ENCODE measurements at places on chromosomes 6 and 20.

GRCh38 chr6:29834564-29835436, 7.2 kb downstream of the HLA-G start:
- no peak for DNase-seq

DNA sequence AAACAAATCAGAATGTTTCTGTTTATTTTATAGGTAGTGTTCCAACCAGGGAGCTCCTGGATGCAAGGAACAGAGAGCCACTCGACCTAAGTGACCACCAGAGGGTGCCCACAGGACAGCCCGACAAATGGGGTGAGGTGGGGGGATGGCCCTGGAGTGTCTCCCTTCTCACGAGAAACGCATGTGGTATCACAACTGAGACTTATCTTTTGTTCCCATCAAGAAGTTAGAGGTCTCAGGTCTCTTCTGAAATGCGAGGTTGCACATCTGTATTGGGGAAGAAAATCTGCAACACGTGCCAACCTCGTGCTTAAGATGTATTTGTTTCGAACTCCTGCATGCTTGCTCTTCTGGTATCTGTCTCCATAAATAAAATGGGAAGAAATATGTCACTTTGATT, 104.0 kb downstream of the ISM1 start:
- no peak for DNase-seq

DNA sequence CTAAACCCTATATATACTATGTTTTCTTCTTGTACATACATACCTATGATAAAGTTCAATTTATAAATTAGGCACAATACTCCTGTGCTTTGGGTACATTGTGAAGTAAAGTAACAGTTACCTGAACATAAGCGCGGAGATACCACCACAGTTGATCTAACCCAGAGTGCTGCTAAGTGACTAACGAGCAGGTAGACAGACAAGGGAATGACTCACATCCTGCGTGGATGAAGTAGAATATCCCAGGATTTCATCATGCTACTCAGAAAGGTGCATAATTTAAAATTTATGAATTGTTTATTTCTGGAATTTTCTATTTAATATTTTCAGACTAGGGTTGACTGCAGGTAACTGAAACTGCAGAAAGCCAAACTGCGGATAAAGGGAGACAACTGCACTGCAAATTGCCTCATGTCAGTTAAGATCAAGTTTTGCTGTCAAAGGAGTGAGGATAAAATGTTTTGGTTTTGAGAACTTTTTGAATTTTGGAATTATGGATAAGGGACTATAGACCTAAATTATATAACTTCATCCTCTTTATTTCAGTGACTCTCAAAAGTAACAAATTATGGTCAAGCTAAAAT, 14.4 kb downstream of the MKKS start:
- no peak for DNase-seq

- DNase-seq, result no peak
Observed at GRCh38 chr6:54267798-54268197, 40.4 kb upstream of the TINAG start.

- DNase-seq, result no peak
Observed at GRCh38 chr6:126429866-126430265, 90.0 kb downstream of the CENPW start.

GRCh38 chr20:3235666-3236324, 3.2 kb downstream of the SLC4A11 start:
- no peak for DNase-seq

GRCh38 chr6:150813319-150813992, 52.0 kb upstream of the MTHFD1L start:
- no peak for DNase-seq

DNA sequence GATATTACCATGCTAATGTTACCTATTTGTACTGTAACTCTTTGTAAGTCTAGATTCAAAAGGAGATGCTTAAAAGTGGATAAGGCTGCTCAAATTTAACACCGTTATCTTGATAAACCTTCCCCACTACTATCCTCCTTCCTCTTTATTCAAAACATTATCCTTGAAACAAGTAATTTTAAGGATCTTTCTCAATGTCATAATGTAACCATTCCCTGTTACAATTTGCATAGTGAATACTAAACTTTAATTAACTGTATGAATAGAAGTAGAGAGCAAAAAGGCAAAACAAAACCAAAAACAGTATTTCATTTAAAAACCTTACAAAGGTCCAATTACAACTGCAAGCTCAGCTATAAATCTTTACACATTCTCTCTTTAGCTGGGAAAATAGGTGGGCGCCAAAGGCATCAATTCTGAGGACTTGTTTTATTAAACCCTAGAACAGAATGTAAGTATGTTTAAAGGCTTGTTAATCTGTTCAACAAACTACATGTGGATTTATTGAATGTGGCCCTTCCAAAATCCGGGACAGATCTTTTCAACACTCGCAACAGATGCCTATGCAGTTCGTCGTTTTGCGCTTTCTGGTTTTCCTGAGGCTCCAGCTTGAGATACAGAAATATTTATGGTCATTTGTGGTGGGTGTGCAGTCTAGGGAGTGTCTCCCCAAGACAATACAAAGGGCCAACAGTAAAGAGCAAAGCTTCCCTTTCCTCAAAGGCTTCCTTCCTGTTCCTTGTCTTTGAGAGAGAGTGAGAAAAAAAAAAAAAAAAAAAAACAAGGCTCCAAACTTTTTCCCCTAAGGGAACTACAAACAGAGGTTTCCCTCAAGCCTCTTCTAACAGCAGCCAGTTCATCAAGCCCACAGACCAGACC, 15.1 kb downstream of the KIF13A start:
- no peak for DNase-seq

DNA sequence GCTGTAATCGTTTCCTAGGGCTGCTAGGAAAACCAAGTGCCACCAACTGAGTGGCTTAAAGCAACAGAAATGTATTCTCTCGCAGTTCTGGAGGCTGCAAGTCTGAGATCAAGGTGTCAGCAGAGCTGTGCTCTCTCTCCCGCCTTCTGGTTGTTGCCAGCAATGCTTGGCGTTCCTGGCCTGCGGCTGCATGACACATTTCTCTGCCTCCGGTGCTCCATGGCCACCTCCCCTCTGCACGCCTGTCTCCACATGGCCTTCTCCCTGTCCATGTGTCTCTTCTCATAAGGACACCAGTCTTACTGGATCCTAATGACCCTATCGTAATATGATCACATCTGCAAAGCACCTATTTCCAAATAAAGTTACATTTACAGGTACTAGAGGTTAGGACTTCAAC, 91.7 kb upstream of the AKAP12 start:
- no peak for DNase-seq

DNA sequence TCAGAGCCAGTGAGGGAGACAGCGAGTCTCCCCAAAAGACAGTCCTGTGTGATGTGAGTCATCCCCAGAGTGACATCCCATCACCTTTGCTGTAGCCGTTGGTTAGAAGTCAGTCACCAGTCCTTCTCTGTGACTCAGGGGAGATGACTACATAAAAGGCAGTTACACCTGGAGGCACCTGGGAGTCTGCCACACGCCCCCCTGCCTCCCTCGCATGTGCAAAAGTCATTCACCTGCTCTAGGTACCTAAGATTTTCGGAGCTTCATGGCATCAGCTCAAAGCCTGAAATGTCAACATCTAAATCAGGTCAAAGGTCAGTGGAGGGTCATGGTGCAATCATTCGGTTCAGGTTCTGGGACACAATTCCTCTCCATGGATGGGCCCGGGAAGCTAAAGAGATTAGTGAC, 50.3 kb downstream of the PRR18 start:
- DNase-seq, result no peak

DNA sequence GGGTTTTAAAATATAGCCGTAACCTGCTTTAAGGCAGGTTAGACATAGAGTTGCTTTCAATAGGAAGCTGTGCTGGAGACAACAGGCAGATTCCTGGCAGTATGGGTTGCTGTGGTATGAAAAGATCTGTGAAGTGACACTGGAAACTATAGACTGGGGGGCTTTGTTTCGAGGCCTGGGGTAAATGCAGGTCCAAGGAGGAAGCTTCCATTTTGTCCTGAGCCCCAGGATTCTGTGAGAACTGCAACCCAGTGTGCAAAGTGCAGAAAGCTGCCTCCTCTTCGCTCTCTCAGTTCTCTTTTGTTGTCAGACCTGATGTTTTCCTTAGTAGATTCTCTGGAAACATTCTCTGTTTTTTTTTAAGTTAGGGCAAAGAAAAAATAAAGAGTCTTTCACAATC, 86.9 kb downstream of the LYRM4 start:
- DNase-seq, result no peak

- no peak for DNase-seq
Observed at GRCh38 chr6:43995137-43995536, 132.1 kb downstream of the MRPL14 start.

DNA sequence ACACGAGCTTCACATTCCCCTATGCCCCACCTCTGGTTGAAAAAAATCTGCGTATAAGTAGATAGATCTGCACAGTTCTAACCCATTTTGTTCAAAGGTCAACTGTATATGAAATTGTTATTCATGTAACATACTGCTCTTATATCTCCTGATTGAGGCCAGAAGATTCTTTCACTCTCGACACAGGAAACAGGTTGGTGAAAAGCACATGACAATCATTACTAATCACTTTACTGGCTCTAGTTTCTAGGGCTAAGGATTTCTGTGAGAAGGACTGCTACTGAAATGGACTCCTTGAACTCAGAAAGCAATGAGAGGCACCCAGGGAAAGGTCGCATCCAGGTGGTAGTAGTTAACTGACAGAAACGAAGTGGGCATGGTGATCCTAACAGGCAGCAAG, 21.7 kb downstream of the PDSS2 start:
- no peak for DNase-seq

- DNase-seq, result no peak
Observed at GRCh38 chr6:110741517-110741916, 73.8 kb downstream of the CDK19 start.

GRCh38 chr6:168130697-168131371, 51.8 kb upstream of the FRMD1 start:
- DNase-seq, result no peak

- DNase-seq, result no peak
Observed at GRCh38 chr6:80226151-80226550, 119.7 kb downstream of the BCKDHB start.

DNA sequence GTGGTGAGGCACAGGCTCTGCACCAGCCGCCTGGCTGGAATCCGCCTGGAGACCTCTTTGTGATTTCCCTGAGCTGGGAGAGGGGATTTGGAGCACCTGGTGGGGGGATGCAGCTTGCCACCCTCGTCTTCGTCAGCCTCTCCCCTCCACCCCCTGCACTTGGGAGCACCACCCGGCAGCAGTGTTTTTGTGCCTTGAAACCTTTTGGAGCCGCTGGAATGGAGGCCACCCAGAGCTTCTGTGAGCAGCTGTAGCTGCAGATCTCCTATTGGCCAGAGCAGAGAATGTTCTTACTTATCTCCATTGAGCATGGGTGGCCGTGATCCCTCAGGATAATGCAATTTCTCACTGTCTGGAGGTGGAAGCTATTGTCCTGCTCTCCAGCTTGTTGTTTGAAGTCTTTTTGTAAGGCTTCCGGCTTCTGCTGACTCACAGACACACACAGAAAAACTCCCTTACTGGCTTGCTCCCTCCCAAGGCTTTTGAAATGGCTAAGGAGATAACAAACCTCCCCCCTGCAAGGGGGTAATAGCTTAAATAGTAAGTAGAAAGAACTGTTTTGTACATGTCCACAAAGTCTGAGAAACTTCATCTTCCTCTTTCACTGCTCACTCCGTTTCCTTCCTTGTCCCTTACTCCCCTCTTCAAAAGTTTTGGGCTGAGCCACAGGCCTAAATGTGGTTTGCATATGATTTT, 271.2 kb downstream of the PRL start:
- DNase-seq, result peak; percentile 49

DNA sequence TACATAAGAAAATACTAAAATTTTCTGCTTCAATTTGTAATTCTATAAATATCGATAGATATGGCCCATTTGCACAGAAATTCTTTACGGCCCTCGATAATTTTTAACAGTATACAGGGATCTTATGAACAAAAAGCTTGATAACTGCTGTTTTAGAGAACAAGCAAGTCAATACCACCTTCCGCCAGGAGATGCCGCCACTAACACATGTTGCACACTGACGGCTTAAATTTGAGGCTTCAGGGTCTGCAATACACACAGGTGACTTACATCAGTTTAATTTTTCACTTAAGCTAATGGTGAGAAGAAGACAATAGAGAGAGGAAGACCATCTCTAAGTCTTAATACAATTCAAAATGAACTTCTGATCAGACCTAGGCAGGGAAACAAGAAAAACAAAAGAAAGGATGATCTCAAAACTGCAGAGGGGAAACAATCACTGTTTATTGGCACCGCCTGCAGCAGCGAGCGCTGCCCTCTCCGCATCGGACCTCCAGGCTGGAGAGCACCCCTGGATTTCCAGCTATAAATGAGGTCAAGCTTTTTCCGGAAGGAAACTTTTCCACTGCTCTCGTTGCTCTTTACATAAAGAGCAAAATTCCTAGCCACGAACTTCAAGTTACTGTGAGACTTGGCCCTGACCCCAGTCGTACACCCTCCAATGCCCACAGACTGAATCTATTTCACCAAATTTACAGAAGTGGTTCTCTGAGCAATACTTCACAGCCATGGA, 53.9 kb downstream of the OTOR start:
- no peak for DNase-seq

- no peak for DNase-seq
Observed at GRCh38 chr6:149443411-149444181, 41.2 kb downstream of the ZC3H12D start.

DNA sequence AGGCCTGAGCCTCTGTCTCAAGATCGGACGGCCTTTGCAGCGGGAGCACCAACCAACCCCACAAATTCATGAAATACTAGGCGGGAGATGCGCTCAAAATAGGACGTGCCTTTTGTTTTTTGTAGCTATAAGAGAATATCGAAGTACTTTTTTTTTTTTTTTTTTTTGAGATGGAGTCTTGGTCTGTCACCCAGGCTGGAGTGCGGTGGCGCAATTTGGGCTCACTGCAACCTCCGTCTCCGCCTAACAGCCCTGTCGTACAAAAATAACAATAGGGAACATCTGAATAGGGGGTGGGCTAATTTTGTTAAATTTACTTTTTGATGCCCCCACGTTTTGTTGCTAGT, 5.9 kb upstream of the TUBB2A start:
- peak; percentile 23 for DNase-seq

- no peak for DNase-seq
Observed at GRCh38 chr6:168528474-168529095, 87.6 kb downstream of the SMOC2 start.

- no peak for DNase-seq
Observed at GRCh38 chr20:13142143-13142542, 78.9 kb upstream of the ISM1 start.

DNA sequence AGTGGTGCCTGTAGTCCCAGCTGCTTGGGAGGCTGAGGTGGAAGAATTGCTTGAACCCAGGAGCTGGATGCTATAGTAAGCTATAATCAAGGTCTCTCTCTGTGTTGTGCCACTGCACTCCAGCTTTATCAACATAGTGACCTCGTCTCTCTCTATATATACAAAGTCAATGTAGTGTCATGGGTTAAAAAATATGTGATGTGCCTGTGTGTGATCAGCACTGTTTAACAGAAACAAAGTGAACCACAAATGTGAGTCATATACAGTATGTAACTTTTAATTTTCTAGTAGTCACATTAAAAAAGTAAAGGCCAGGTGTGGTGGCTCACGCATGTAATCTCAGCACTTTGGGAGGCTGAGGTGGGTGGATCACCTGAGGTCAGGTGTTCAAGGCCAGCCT, 85.3 kb upstream of the RNF24 start:
- DNase-seq, result no peak

GRCh38 chr6:166245148-166245547, 63.0 kb downstream of the PRR18 start:
- DNase-seq, result no peak

Measured in GF-D8 (cell line).